ENCODE measurements at places on chromosomes 7 and 10.

DNA sequence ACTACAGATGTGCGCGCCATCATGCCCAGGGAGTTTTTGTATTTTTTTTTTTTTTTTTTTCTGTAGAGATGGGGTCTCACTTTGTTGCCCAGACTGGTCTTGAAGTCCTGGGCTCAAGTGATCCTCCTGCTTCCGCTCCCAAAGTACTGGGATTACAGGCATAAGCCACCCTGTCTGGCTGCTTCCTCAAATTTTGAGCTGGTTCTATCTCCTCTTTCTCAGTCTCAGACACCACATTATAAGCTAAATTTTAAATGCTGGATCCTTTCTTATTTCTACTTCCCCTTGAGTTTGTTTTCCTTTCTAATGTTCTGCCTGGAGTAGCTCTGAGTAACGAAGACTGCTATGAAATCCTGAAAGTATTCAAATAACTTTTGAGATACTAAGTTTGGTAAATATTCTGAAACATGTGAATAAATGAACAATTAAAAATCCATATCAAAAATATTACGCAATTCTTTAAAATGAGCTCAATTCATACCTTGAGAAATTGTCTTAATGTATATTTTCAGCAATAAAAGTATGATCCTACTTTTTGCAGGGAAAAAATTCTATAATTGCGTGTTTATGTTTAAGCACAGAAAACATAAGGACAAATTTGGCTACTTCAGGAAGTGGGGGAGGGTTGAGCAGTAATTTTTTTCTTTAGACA, 15.0 kb downstream of the TCAF1 start:
- no peak for DNase-seq

DNA sequence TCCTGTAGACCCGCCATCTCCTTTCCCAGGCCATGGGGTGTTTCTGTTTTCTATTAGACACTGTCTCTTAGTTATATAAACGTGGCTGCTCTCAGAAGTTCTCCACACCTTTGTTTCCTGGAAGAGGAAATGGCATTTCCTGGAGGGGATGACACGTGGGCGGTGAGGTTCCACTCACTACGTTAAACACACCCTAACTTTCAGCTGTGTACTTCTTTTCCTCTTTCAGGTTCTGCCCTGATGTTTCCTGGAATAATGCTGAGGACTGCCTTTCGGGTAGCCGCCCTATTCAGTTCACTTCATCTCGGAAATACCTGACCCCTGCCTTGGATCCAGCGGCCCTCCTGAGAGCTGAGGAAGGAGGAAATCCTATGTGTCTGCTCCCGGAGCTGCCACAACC, 3.4 kb upstream of the PRKCQ start:
- DNase-seq = no peak

DNA sequence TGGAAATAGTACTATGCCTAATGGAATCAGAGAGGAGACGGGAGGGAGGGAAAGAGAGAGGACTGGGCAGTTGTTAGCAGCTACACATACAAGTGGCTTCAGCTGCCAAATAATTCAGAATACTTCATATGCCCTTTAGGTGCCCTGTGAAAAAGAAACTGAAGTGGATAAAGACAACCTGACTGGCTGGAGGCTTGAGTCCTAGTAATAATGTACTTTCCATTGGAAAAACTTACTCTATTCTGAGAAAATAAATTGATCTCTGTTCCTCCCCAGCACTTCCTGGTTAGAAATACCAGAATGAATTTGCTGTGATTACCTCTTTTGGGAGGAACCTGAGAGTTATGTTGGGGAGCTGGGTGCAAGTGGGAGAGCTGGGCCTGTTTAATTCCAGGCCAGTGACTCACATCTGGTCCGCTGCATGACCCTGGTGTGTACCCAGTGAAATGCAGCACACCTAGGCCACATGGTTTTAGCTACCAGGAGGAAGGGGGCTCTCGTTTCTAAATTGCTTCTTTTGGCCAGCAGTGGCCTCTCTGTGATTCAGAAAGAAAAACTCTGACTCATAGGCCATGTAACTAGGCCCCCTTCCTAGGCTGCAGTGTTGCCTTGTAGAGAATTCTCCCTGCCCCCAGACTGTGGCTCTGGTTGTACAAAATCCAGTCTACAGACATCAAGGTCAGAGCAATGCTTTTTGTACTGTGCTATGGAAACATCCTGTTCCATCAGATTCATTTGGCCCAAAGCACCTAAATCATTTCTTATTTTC, 6.5 kb downstream of the AGFG2 start:
- no peak for DNase-seq

DNA sequence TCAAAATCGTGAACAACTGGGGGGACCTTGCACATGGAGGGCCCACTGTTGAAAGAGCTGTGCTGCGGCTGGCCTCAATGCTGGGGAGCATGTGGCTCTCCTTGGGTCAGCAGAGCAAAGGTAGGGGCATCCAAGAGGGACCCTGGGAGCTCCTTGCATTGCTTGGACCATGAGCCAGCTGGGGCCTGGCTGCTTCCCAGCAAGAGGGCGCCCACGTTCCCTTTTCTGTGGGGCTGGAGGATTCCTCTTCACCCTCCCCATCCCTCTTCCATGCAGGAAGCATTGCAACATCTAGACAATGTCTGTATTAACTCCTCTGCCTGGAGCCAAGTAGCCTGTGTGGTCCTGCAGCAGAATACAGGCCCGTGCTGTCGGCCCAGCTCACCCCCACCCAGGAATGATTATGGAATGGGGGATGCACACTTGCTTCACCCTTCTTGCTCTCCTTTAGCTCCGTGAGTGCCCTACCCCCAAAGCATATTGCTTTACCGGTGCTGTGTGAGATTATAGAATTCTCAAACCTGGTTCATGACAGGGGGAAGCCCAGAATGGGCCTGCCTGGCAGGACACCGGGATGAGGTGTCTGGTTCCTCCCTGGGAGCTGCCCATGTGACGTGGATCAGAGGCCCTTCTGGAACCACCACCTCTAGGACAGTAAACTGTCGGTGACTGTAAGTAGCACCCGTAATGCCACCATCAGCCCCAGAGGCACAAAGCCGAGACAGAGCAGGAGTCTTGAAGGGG, 61.9 kb downstream of the SYPL1 start:
- no peak for DNase-seq

- DNase-seq = no peak
Observed at GRCh38 chr10:1564791-1565190, 172.5 kb downstream of the ADARB2 start.

- no peak for DNase-seq
Observed at GRCh38 chr7:156603629-156604028, 36.9 kb upstream of the RNF32 start.

- DNase-seq = no peak
Observed at GRCh38 chr7:18993933-18994668, 123.3 kb downstream of the TWIST1 start.

GRCh38 chr10:75202321-75203045, 8.1 kb upstream of the VDAC2 start:
- no peak for DNase-seq

- DNase-seq = no peak
Observed at GRCh38 chr7:49023345-49024328, 99.3 kb downstream of the CDC14C start.
